Stimulated activated CD8-positive, alpha-beta memory T cell treated with anti-CD3 and anti-CD28 coated beads, Interleukin-15, amount 100 ng/mL, for 24 hours (primary cell): ENCODE measurements at places on chromosomes 5 and 9.

GRCh38 chr9:130327781-130328348, 62.3 kb downstream of the HMCN2 start:
- DNase-seq, result no peak

DNA sequence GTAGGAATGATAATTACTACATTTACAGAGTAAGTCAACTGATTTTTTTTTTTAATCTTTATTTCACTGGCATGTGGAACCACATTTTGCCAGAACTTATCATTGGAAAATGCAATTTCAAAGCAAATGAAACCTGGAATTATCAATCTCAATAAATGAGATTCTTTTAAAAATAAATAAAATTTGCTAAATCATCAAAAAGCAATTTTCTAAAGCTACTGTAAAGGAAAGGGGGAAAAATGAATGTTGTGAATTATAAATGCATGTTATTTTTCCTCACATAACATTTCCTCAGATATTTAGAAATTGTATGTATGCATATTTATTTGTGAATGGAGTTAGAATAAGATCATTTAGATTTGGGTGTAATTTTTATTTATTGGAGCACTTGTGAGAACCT, 89.9 kb upstream of the GRHPR start:
- DNase-seq, result no peak

DNA sequence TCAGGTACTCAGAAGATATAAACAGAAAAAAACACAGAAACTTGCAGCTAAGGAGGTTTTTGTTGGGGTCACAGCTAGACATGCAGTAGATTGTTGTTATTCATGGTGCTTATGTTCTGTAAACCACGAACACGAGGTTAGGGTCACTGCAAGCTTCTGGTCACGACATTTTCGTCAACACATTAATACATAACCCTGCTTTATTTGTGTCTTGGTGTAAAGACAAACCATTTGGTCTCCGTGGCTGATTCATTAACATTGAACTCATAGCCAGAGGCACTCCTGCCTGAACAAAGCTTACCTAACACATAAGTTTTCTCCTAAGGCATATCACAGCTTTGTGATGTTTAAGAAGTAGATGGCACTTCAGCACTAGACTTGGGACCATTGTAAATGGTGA, 16.9 kb downstream of the TEK start:
- DNase-seq, result no peak

DNA sequence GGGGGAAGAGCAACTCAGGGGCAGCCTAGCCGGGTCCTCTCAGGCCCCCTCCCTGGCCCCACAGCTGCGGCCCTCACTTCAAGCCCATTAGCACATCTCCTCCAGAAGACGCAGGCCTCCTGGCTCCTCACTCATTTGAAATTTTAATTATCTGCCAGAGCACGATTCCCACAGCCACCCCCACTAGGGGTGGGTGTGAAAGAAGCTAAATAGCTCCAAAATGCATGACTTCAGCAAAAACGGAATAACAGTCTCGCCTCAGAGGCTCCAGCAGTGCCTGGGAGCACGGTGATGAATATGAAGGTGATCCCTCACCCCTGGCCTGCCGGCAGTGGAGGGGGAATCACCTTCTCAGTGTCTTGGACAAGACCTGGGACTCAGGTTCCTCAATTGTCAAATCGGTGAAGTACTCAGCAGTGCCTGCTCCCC, 61.1 kb upstream of the HRH2 start:
- no peak for DNase-seq

GRCh38 chr5:1998348-1998669, 115.6 kb upstream of the IRX4 start:
- no peak for DNase-seq

GRCh38 chr9:89536145-89536574, 38.2 kb upstream of the SEMA4D start:
- DNase-seq, result no peak

- DNase-seq, result no peak
Observed at GRCh38 chr9:134730761-134731496, 89.3 kb downstream of the COL5A1 start.

DNA sequence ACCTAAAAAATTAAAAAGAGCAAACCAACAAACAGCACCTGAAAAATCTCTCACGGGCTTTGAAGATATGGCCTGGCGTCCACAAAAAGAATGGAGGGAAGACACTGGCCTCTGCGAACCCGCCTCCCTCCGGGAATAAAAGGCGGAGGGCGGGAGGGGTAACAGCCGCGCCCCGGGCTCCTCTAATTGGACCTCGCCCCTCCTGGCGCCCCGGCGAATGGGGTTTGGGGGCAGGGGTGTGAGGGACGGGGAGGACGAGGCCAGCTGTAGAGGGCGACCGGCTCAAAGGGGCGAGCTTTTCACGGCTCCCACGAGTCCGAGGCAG, 753 bp downstream of the FANCC start:
- no peak for DNase-seq

GRCh38 chr5:43422143-43422542, 10.0 kb upstream of the CCL28 start:
- no peak for DNase-seq

DNA sequence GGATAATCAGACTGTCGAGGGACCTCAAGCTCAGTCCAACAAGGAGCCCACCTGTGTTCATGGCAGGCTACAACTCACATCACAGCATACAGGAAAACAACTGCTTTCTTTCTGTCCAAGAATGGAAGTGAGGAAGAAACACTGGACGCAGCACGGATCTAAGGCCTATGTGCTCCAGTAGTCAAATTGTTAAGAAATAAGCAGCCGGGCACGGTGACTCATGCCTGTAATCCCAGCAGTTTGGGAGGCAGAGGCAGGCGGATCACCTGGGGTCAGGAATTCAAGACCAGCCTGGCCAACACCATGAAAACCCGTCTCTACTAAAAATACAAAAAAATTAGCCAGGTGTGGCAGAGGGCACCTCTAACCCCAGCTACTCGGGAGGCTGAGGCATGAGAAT, 427.8 kb downstream of the BNC2 start:
- DNase-seq, result no peak

- no peak for DNase-seq
Observed at GRCh38 chr9:34559624-34560455, 29.7 kb downstream of the CNTFR start.

DNA sequence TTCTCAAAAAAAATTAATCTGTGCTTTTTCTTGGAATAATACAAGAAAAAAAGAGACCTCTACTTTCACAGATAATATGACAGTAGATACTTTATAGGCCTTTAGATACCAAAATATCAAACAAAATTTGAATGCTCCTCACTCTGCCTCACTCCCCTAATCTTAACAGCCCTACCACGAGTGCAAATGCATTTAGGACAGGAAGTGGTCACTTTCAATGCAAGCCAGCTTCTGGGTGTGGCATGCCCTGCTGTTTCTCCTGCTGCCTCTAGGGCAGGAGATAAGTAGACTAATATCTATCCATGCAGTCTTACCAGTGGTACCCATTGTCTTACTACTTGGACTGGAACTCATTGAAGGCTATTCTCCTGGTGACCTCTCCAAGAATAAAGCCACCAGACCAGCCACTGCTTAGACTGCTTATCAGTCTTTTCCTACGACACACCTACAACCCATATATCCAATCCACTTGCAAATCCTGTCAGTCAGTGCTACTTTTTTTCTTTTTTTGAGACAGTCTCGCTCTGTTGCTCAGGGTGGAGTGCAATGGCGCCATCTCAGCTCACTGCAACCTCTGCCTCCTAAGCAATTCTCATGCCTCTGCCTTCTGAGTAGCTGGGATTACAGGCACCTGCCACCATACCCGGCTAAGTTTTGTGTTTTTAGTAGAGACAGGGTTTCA, 23.0 kb downstream of the FRRS1L start:
- no peak for DNase-seq
